PC-9 (cell line): ENCODE measurements at places on chromosomes 12 and 14.

- DNase-seq = no peak
These were observed 77.2 kb downstream of the CCDC92 start for GRCh38 chr12:123895451-123895850.

DNA sequence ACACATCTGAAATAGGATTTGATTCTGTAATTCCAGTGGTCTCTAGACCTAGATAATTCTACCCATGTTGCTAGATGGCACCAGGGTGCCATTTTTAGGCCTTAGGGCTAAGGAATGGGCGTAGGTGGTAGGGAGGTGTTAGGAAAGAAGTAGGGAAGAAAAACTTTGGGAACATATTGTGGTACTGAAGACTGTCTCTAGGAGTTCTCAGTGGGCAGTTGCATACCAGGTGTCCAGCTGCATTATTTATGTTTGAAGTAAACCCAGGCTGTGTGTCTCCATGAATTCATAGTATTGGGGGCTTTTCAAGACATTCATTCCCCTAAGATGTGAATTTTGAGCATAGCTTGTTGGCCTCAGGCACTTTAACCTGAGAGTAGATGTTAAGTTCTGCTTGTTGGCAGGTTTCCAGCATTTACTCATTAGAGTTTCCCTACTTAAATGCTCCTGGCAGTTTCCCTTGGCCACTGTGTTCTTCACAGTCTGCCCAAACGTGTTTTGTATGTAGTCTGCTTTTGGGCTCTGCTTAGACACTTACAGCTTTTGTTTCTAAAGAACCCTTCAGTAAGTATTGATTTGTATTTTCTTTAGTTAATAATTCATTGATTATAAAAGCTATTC is 31.5 kb upstream of the CCT2 start:
- no peak for DNase-seq

GRCh38 chr14:100796946-100797345 is 29.0 kb upstream of the MEG3 start:
- no peak for DNase-seq

DNA sequence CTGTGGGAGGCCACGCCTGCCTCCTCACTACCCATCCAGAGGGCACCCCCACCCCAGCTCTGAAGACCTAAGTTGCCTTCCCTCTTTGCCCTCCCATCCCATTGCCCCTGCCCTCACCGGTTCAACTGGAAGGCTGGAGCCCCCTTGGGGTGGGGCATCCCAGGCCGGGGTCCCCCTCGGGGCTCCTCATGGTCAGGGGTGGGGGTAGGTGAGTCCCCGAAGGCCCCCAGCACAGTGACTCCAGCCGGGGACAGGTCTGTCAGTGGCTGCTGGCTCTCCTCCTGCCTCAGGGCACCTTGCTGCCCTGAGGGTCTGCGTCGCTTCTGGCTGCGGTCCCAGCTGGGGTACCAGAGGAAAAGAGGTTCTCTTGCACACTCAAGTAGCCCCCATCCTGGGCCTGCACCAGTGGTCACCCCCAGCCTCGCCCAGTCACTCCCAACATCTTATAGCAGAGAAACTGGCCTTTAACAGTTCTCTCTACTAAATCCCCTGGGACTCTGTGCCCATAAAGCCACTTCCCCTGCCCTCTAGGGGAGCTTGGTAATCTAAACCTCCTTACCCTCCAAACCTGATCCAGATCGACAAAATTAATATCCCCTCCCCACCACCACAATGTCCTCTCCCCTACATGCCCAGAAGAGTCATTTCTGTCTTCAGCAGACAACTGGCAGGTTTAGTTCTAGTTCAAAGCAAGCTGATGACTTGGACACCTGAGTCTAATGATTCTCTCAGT is 5.1 kb downstream of the PIANP start:
- no peak for DNase-seq

GRCh38 chr14:23033251-23033727 is 1.4 kb downstream of the PSMB5 start:
- DNase-seq = no peak

GRCh38 chr12:8156845-8157244 is at the start of gene ZNF705A:
Gene ZNF705A (plus strand): TSS chr12:8157015. CDS start chr12:8172626, 15,611 bp downstream.
- no peak for DNase-seq

DNA sequence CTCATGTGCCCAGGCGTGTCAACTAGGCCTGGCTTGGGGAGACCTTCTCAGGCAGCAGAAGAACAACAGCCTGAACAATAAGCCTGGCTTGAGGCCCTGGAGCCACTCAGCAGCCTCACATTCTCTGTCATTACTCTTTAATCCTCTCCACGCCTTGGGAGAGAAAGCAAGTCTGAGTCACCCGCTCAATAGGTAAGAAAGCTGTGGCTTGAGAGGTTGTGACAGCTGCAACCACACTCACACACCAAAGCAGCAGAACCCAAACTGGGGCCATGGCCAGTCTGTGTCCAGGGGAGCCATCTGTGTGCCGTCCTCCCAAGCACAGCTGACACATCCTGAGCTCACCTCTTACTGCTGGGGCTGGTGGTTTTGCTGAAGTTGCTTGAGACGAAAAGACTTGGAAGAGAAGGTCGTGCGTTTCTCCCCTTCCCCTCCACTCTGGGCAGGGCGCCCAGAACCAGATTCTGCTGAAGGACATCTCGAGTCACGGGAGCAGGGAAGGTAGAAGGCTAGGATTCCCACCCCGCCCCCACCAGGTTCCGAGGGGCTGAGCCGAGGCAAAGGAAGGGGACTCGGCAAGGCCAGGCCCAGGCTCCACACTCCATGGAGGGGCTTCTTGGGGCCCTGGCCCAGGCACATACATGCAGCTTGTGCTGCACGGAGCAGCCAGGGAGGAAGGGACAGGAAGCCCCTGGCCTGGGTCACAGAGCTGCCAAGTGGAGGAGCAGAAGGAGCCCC is 5.5 kb downstream of the TMEM63C start:
- peak; percentile 64 for DNase-seq

GRCh38 chr14:25132732-25133422 is 82.9 kb upstream of the STXBP6 start:
- DNase-seq = no peak

DNA sequence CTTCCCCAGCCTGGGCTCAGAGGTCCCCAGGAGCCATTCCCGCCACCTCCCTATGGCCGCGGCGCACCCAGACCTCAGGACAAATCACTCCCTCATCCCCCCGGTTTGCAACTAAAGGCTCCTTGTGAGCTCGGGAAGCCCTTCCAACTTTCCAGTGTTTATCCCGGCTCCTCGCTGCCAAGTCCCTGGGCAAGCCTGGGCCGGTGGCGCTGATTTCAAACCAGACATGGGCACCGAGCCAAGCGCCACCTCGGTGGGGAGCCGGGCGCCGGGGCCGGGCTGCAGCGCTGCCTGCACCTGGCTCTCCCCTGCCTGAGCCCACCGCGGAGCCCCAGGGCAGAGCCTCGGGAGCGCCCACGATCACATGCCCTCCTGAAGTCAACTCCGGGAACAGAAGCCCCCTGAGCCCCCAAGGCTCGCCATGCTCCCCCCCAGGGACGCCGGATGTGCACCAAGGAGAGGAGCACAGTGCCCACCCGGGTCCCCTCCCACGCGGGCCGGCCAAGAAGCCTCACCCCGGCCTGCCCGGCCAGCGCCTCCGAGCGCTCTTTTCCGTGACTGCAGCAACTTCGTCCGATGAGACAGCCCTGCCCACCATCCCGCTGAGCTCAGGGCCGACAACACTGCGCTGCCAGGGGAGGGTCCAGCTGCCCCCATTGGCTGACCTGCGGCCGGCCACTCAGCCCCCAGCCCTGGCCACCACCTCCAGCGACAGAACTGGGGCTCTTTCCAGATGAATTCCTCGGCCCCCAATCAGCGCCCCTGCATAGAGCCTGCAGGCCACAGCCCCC is 50.0 kb downstream of the NCOR2 start:
- peak; percentile 74 for DNase-seq

- DNase-seq = no peak
These were observed 33.6 kb downstream of the CDKL1 start for GRCh38 chr14:50362764-50363713.

GRCh38 chr14:77299771-77300170 is 20.9 kb downstream of the POMT2 start:
- no peak for DNase-seq

- DNase-seq = no peak
These were observed 28.5 kb upstream of the NTF3 start for GRCh38 chr12:5403411-5403810.

DNA sequence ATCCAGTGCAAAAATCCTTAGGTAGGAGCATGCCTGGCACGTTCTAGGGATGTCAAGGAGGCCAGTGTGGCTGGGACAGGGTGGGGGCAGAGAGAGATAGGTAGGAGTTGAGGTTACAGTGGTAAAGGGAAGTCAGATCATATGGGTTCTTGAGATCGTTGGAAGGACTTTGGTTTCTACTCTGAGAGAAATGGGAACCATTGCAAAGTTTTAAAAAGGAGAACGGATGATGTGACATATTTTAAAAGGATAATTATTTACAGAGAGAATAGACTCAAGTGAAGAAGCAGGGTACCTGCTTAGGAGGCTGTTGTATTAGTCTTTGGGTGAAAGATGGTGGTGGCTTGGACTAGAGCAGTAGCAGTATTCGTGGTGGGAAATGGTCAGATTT is 47.6 kb upstream of the ATP2B1 start:
- no peak for DNase-seq

- no peak for DNase-seq
These were observed 4.5 kb upstream of the MIA2 start for GRCh38 chr14:39229222-39229543.

- no peak for DNase-seq
These were observed at the start of gene IFI27 for GRCh38 chr14:94110552-94111181. Gene IFI27 (plus strand): TSS chr14:94110736.
